ENCODE measurements at places on chromosomes 7 and 10.
A peak's percentile ranks its signal among the peaks of the same experiment; 100 is the strongest.

DNA sequence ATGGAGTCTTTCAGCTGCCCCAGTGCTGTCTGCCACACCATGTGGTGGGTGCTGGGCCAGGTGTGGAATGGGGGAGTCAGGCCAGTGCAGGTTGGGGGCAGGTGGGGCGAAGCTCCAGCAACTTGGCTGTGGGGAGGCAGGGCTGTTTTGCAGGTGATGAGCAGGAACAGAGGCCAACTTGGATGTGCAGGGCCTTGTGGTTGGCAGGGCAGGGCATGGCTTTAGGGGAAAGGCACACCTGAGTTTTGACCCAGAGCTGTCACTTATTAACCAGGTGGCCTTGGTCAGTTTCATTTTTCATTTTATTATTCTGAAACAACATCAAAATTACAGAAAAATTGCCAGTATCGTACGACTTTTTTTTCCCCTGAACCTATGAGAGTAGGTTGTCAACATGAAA, 1.1 kb upstream of the SFTPA2 start:
- no peak for DNase-seq

- DNase-seq: no peak
These were observed 260.9 kb downstream of the ADARB2 start for GRCh38 chr10:1476455-1476803.

- DNase-seq: no peak
These were observed 251.2 kb downstream of the DNAJB6 start for GRCh38 chr7:157587805-157588560.

GRCh38 chr7:40680657-40681056, 545.9 kb downstream of the SUGCT start:
- no peak for DNase-seq

DNA sequence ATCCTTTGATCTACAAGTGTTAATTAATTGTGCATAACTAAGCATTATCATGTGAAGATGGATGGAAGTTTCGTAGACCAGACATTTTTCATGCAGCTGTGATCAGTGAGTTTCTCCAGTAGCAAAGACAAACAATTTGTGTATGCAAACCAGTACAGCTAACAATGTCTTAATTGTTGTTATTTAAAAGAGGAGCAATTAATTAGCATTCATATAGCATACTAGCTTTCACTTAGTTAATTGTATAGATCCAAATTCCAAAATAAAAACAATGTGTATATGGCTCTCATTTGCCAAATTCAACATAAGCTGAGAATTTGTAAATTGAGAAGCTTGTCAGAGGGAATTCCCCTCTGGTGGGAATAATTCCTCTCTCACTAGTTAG, 22.6 kb upstream of the PRKCQ start:
- DNase-seq: no peak

DNA sequence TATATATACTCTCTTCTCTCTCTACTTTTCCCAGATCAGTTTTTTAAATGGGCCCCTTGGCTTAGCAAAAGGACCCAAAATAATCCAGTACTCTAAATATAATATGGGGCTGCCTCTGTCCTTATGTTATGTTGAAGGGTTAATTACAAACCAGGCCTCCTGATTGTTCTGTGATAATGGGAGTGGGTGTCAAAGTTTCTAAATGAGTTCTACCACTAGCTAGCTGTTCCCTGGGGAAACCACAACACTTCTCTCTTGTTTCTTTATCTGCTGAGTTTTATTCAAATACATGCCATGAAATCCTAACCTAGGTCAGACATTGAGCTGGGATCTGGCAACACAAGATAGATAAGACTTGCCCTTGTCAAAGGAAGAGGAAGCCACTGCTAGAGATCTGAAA, 3.8 kb downstream of the HTR5A start:
- DNase-seq: no peak

- DNase-seq: peak; percentile 60
These were observed 116.6 kb downstream of the KLF6 start for GRCh38 chr10:3668276-3668965.

All from epithelial cell of prostate (primary cell).